ENCODE measurements at places on chromosomes 7 and 10. TPM values are rescaled to one million over a fixed set of nuclear protein-coding genes. Genes with fewer than 3 reads are reported as not detected.

Gene RNF32
- total RNA-seq, result 0.67 TPM

Gene ANKIB1
- 41.6 TPM for total RNA-seq

Gene ASB10
- not detected for total RNA-seq

Gene NSMCE4A
- 98.4 TPM for total RNA-seq

Gene AHR
- total RNA-seq, result 100 TPM

Gene PWWP2B
- total RNA-seq, result 15.9 TPM

Gene MBL2
- not detected for total RNA-seq

Gene CRYGN
- 0.27 TPM for total RNA-seq
